ENCODE measurements at places on chromosomes 4 and X.
A peak's percentile ranks its signal among the peaks of the same experiment; 100 is the strongest.

GRCh38 chr4:113645771-113646441 lies 115.6 kb downstream of the CAMK2D start:
- DNase-seq = no peak

- no peak for DNase-seq
Observed at GRCh38 chr4:92339676-92340075, 35.9 kb downstream of the GRID2 start.

GRCh38 chr4:158802914-158803313 lies 34.1 kb downstream of the FNIP2 start:
- DNase-seq = no peak

- no peak for DNase-seq
Observed at GRCh38 chr4:173827707-173828106, 297.7 kb upstream of the HAND2 start.

- no peak for DNase-seq
Observed at GRCh38 chr4:4880492-4880891, 21.0 kb downstream of the MSX1 start.

- DNase-seq = peak; percentile 21
Observed at GRCh38 chrX:153649178-153649914, 2.3 kb downstream of the DUSP9 start.

Measured in CD4-positive, alpha-beta T cell treated with Interleukin-6 at 100 ng/mL for 8 hours (primary cell).